ENCODE measurements at places on chromosomes 16 and 17. TPM values are rescaled to one million over a fixed set of nuclear protein-coding genes. Genes with fewer than 3 reads are reported as not detected.

The TBC1D3K gene
- total RNA-seq = not detected

The CACNA1H gene
- total RNA-seq = under 0.01 TPM

The CNTNAP4 gene
- not detected for total RNA-seq

The TBC1D3B gene
- 0.86 TPM for total RNA-seq

The KRTAP4-3 gene
- not detected for total RNA-seq

The CDK3 gene
- 1.5 TPM for total RNA-seq

Data from vein endothelial cell (primary cell).